ENCODE measurements at places on chromosomes 3 and 15.

GRCh38 chr3:13062647-13063046 lies 10.6 kb downstream of the IQSEC1 start:
- no peak for DNase-seq

- no peak for DNase-seq
Measured at GRCh38 chr3:32004113-32004765, 22.7 kb downstream of the ZNF860 start.

DNA sequence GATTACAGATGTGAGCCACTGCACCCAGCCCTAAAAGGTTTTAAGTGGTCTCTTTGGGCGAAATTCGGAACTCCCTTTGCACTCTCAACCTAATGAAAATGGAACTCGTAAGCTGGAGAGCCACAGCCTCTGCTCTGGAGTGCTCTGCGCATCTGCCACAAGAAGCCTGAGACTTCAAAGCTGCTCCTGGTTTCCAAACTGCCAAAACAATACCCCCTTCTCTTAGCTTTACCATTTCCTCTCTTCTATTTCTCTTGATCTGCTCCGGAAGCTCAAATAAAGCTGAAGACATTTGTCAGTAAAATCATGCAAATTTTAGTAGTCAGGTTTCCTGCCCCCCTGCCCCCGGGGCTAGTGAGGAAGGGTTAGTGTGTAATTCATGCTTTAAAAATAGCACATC lies 312.7 kb downstream of the MFSD1 start:
- DNase-seq: no peak

GRCh38 chr15:36601497-36601932 lies 22.1 kb downstream of the CDIN1 start:
- DNase-seq: no peak

DNA sequence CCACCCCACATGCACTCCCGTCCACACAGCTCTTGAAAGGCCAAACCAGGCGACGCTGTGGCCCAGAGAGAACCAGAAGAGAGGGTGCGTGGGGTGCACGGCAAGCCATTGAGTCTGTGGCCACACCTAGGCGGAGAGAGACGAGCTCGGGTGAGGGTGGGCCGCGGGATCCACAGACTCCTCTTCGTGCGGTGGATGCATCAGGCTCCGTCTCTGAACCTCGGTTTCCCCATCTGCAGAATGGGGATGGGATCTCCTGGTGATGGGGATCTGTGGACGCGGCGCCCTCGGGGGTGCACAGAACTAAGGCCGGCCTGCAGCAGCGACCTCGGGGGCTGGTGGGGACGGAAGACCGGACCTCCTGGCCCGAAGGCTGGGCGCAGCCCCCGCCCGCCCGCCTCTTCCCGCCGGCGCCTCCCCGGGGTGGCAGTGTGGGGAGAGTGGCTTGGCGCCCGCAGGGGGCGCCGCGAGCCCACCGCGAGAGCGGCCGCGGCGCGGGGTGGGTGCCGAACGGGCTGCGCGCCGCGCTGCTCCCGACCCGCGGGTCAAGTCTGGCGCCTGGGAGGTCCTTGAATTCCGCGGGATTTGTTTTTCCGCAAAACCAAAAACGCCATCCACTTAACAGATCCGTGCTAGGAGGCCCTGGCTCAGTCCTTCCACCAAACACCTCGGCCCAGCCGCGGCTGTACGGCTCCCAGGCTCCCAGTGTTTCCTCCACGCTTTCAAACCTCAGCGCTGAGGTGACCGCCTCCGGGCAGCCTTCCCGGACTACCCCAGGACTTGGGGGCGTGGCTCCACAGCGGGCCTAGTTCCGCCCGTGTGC lies 13.2 kb upstream of the ADPGK start:
- peak; percentile 78 for DNase-seq

DNA sequence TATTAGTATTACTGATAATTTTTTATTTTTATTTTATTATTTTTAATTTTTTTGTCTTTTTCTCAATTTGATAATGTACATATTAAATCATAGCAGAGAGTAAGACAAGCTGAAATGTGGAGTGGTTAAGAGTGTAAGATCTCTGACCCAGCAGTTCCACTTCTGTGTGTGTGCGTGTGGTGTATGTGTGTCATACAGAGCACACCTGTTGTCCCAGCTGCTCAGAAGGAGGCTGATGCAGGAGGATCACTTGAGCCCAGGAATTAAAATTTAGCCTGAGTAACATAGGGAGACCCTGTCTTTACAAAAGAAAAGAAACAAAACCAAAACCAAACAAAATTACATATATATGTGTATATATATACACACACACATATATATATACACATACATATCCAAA lies 1.4 kb upstream of the CIDEC start:
- DNase-seq: no peak

GRCh38 chr3:194137506-194138474 lies 1.8 kb downstream of the HES1 start:
- DNase-seq: peak; percentile 78

GRCh38 chr15:76078285-76078877 lies 18.6 kb downstream of the TMEM266 start:
- no peak for DNase-seq

DNA sequence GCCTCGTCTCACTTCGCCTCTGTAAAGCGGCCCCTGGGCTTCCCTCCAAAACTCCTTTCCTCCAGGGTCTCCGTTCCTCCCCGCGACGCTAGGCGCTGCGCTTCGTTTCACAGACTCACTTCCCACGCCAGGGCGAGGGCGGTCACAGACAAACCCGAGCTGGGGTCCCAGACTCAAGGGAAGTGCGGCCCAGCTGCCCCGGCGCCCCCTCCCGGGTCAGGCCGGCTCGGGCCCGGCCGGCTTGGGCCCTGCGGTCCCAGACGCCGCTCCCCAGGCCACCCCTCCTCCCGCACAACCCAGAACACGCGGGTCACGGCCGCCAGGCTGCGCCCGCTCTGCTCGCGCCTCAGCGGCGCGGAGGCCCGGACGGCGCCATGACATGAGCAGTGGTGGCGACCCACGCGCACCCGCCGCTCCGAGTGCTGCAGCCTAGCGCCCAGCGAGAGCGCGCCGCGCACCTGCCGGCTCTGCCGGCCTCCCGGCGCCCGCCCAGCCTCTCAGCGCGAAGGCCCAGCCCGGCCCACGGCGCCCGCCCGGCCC lies 547 bp downstream of the NUP210 start:
- no peak for DNase-seq

GRCh38 chr15:43966646-43967045 lies 139.8 kb downstream of the WDR76 start:
- DNase-seq: no peak
